Stimulated activated CD4-positive, alpha-beta T cell treated with anti-CD3 and anti-CD28 coated beads, TNF-alpha, amount 100 ng/mL, for 4 hours (primary cell): ENCODE measurements at places on chromosomes 3 and 15.

DNA sequence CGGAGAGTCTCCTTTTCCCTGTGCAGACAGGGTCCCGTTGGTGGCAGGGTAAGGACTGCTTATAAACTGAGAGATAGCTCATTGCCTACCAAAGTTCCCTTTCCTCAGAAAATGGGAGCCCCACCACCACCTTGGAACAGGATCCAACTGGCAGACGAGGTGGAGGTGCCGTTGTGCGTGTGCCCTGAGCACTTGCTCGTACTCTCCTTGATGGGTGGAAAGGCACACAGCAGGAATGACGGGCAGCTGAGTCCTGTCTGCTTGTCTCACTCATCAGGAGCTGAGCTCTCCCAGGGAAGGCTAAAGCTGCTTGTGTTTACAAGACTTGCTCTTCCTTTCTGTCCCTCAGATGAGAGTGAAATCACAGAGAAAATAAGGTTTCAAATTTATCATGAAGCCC lies 60.7 kb downstream of the B3GNT5 start:
- no peak for DNase-seq

GRCh38 chr3:190644766-190645165 lies 130.9 kb downstream of the IL1RAP start:
- no peak for DNase-seq

DNA sequence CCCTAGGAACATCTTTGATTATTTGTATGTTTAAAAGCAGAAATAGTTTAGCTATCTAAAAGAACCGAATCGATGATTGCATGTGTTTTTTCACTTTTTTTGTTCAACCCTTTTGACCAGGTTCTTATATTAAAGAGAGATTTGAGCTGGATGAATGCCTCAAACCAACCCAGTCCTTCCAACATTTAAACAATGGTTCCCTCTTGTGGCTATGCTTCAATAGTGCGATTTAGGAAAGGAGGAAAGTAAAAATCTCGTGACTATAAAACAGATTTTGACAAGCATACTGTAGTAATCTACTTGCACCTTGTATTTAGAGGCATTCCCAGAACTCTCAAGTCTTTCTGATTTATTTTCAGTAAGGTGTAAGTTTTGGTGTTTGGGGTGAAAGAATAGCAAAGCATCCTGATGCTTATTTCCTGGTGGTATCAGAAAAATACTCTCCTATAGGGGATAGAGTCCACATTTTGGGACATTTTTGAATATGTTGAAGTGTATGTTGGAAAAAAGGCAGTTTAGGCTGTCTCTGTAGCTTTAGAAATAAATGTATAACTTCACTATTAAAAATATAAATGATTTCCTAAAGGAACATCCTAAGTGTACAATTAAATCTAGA lies 159.6 kb upstream of the KCNH8 start:
- no peak for DNase-seq

- no peak for DNase-seq
Observed at GRCh38 chr3:146218880-146219866, 31.7 kb downstream of the PLSCR4 start.

- DNase-seq, result no peak
Observed at GRCh38 chr3:61936344-61936937, 375.1 kb downstream of the PTPRG start.

DNA sequence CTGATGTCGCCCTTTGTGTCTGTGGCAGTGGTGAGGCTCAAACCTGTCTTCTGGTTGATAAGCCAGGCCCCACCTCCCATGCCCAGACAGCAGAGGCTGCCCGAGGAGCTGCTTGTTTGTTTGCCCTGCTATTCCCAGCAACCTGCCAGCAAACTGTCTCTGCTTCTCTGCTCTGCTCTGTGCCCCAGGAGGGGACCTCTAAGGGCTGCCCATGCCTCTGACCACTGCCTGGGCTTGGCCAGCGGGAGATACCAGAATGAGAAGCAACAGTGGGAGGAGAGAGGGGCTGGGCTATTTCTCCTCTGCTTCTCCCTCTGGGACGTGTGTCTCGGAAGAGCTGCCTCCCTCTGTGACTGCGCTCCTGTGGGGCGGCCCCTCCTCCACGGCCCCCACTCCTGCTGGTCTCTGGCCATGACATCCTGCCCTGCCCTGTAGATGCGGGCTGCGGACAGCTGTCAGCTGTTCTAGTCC lies 213.1 kb downstream of the RPLP1 start:
- DNase-seq, result no peak

DNA sequence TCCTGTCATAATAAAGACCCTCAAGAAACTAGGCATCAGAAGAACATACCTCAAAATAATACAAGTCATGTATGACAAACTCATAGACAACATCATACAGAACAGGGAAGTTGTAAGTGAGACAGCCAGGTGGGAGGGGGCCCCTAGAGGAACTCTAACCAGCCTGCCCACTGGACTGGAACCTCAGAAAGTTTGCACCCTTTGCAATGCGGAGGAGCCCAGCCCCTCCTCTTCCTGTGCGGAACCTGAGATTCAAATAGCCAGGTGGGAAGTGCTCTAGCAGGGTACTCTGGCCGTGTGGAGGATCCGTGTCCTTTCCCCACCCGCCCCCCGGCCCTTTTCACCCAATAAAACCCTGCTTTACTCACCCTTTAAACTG lies 387.0 kb upstream of the CBLB start:
- no peak for DNase-seq

- no peak for DNase-seq
Observed at GRCh38 chr3:191470545-191470944, 9.6 kb downstream of the PYDC2 start.

- no peak for DNase-seq
Observed at GRCh38 chr15:72302955-72303354, 17.0 kb downstream of the CELF6 start.

- DNase-seq, result no peak
Observed at GRCh38 chr15:70752193-70752635, 11.1 kb downstream of the UACA start.

- DNase-seq, result no peak
Observed at GRCh38 chr3:117473981-117474538, 764.5 kb downstream of the TUSC7 start.

- no peak for DNase-seq
Observed at GRCh38 chr3:55797084-55797483, 310.0 kb upstream of the WNT5A start.

DNA sequence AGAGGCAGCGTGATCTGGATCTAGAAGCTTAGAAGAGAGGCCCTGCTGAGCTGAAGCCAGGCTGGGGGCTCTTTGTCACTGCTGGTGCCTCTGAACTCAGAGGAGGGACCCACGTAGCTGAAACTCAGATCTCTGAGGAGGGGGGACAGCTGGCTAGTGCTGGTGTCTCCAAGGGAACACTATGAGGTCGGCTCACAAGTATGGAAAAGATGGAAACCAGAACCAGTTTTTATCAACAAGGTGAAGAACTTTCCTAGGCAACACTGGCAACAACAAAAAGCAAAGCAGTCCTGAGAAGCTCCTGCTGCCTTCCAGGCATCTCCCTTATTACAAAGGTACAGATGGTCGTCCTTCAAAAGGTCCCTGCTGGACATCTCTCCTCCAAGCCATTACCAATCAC lies 27.0 kb upstream of the FSTL1 start:
- no peak for DNase-seq

- no peak for DNase-seq
Observed at GRCh38 chr15:73295630-73296286, 73.0 kb downstream of the HCN4 start.

GRCh38 chr15:99252326-99252725 lies 1.0 kb downstream of the LRRC28 start:
- DNase-seq, result no peak

DNA sequence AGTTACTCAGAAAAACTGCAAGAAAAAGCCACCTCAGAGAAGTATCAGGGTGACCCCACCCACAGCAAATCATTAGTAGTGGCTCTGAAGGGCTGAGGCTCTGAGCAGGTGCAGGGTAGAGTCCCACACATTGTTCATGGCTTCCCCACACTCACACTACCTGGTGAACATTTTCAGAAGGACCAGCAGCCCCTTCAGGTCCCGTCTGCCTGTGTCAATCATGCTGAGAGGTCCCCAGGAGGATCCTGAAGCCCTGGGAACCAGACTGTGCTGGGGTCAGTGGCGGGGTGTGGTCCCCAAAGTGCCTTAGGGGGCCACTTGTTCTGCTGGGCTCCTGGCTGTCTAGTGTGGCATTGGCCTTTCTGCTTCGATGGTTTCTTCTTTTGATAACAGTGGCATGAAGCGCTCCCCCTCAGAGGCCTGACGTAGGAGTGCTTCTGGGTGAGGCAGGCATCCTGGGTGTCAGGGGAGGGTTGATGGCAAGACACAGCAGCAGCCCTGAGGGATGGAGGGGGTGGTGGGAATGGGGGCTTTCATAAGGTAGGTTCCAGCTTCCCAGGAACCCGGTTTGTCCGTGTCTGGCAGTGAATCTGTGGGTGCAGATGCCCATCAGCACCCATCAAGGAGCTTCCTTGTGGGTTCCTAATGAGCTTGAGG lies 19.0 kb upstream of the FANCD2 start:
- DNase-seq, result no peak

DNA sequence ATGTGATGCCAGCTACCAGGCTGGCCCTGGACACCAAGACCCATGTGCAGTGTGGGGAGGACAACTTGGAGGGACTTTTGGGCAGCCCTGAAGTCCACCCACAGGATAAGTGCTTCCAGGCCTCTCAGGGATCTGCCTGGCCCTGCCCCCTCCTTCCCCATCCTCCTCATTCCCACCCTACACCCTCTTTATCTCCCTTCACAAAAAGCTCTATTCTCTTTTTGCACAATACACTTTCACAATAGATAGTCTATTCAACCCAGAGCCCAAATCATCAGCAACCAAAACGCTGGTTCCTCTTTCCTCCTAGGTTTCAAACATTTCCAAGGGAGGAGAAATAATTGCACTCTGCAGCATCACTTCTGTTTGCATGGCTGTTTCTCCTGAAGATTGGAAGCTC lies 7.8 kb upstream of the ZNF710 start:
- DNase-seq, result no peak

DNA sequence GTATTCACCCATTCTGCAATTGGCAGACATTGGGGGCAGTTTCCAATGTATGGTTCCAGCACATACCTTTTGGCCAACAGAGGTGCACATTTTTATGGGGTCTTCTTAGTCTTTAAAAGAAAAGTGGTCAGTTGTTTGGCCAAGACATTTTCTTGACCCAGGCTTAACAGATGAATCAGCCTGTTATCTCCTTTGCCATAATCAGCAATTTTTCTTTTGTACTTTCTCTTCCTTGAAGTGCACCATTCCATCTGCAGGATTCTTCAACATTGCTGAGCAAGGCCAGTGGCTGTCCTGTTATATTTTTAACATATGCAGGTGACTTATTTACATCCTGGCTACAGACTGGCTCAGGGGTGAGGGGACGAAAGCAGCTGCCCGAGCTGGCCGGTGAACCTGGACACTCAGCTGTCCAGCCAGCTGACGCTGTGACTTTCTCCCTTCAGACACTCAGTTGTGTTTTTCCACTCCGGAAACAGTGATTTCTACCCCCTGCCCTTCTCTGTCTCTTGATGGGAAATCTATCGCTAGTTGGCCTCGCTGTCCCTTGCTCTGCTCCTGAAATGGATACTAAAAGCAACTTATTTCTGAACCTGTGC lies 96.5 kb upstream of the TNFAIP8L3 start:
- DNase-seq, result no peak

GRCh38 chr3:57745101-57745500 lies 11.0 kb upstream of the SLMAP start:
- no peak for DNase-seq

- DNase-seq, result no peak
Observed at GRCh38 chr3:29319798-29320197, 38.9 kb downstream of the RBMS3 start.

- no peak for DNase-seq
Observed at GRCh38 chr3:195736866-195737490, 16.2 kb downstream of the MUC20 start.

DNA sequence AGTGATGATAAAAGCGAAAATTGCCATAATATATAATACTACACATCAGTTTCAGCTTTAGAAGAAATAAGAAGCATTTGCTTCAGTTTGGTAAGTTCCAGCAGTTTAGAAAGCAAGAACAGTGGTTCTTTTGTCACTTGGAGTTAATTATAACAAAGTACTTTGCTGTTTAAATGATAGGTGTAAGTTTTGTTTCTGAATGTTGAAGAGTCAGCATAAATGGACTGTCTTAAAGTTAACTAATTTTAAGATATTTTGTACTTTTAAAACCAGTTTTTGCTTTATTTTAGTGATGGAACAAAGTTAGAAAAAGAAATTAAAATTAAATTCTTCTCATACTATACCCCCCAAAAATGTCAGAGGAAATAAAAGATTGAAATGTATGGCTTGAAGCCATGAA lies 24.6 kb downstream of the CHCHD6 start:
- DNase-seq, result no peak

DNA sequence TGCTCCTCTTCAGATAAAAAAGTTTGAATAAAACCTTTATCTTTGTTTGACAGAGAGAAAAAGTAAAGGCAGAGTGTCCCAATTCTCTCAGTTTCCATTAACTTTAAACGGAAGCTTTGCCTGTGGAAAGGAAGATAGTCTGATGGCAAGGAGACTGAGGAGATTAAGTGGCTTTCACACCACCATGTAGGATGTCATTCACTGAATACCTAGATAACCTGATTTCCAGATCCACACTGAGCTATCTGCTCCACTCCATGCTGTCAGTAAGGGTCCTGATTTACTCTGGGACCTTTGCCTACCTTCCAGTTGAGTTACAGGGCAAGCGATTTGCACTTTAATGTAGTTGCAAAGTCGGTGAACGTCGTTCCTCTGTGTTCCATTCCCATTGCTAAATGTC lies 233.4 kb upstream of the TBL1XR1 start:
- no peak for DNase-seq

DNA sequence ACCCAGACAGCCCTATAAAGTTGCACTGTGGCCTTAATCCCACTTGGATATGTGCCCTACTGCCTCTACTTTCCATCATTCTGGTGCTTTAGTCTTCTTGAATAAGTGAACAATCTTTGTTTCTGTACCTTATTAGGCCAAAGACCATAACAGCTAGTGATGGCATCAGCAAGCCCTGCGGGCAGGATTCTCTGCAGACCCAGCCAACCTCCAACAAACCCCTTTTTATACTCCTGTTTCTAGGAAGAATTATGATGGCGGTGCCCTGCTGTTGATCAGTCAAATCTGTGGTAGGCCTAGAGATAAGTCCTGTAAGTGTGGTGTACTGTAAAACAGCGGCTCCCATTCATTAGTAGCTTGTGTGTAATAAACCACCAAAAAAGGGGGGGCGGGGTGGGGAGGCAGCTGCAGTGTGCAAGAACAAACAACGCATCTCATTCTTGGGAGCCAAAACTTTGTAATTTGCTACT lies 40.5 kb downstream of the SOX2 start:
- no peak for DNase-seq
